ENCODE measurements at places on chromosomes 6 and 20. TPM values are rescaled to one million over a fixed set of nuclear protein-coding genes. Genes with fewer than 3 reads are reported as not detected.

The BACH2 gene
- 96.7 TPM for total RNA-seq

The WFDC5 gene
- not detected for total RNA-seq

The TMEM170B gene
- 1.8 TPM for total RNA-seq

The RAET1E gene
- total RNA-seq, result not detected

The WFDC12 gene
- not detected for total RNA-seq

The DUSP15 gene
- total RNA-seq, result not detected

The B3GALT4 gene
- total RNA-seq, result 47.2 TPM

The ISM1 gene
- 4.5 TPM for total RNA-seq

The RIPPLY2 gene
- total RNA-seq, result not detected

The MICB gene
- total RNA-seq, result 21.7 TPM

The DEFB124 gene
- total RNA-seq, result not detected

The TINAG gene
- not detected for total RNA-seq

The SYNDIG1 gene
- not detected for total RNA-seq

The RSPO3 gene
- total RNA-seq, result not detected

The DLK2 gene
- total RNA-seq, result 1.3 TPM

The ROS1 gene
- 0.07 TPM for total RNA-seq

The GPX5 gene
- not detected for total RNA-seq

The TTLL9 gene
- total RNA-seq, result not detected
